ENCODE measurements at places on chromosomes 4 and X.

- no peak for DNase-seq
Observed at GRCh38 chrX:6989858-6990257, 157.7 kb upstream of the STS start.

DNA sequence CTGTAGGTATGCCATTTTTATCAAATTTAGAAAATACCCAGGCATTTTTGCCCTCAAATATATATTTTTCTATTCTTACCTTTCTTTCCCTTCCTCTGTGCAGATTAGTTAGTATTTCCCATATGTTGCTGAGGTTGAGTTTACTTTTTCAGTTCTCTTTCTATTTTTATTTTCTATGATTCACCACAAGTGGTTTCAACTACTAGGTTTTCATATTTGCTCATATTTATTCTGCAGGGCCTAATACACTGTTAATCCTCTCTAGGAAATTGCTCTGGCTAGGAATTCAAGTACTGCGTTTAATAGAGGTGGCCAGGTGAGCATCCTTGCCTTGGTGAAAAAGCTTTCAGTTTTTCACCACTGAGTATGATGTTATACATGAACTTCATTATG, 1535.3 kb upstream of the PCDH10 start:
- no peak for DNase-seq

GRCh38 chr4:128241019-128241418, 46.6 kb downstream of the PGRMC2 start:
- no peak for DNase-seq

DNA sequence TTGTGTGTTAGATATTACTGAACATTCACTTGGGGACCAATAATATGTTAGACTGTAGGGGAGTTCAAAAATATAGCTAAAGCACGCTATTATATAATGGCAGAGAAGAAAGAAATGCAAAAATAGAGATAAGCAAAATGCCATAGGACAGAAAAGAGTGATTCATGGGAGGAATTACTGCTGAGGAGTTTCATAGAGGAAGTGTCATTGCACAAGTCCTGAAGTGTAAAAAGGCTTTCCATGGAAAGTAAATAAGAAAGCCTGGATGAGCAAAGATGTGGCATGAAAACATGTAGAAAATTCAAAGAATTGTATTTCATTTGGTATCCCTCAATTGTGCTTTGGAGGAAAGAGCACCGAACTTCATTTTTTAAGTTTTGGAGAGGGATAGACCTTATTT, 14.5 kb downstream of the HMGB2 start:
- DNase-seq, result no peak

GRCh38 chr4:25057299-25057698, 26.6 kb upstream of the LGI2 start:
- DNase-seq, result no peak

GRCh38 chr4:140363558-140363957, 9.9 kb upstream of the SCOC start:
- no peak for DNase-seq

DNA sequence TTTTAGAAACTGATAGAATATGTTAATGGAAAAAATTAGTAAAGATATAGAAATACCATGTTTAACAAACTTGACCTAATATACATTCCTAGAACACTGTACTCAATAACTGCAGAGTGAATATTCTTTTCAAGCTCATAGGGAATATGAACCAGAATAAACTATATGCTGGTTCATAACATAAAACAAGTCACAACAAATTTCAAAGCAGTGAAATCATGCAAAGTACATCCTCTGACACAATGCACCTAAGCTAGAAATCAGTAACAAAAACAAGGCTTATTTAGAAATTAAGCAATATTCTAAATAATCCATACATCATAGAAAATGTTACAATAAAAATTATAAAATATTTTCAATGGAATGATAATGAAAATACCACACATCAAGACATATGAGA, 9.2 kb upstream of the SEPSECS start:
- no peak for DNase-seq

DNA sequence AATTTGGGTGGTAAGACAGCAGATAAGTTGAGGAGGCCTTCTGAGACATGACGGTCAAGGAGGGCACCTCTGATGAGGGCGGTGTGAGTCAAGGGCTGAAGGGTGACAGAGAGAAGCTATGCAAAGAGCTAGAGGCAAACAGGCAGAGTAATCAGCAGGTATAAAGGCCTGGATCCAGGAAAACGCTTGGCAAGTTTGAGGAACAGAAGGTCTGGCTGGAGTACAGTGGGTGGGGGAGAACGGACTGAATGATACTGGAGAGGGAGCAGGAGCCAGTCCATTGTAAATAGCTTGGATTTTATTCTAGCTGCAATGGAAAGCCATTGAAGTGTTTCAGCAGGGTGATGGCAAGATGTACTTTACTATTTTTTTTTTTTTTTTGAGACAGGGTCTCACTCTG, 39.3 kb downstream of the RAB33B start:
- no peak for DNase-seq

DNA sequence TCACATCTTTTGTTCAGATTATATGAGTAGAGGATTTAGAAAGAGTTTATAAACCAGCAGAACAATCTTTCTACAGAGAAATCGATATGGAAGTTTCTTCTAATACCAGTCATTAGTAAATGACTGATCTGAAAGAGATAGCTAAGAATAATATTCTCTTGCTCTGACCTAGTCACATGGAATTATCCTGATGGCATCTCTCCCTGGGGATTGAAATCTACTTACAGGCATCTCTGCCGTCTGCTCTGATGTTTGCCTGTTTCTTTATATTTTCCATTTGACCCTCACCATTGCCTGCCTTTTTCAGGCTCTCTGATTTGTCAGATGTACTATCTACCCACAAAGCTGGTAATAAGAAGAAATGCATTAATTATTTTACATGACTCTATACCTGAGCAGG, 1157.3 kb downstream of the PCDH7 start:
- no peak for DNase-seq

GRCh38 chr4:103021120-103021519, 1.6 kb upstream of the SLC9B1 start:
- no peak for DNase-seq

GRCh38 chr4:66647476-66647875, 897.8 kb downstream of the CENPC start:
- DNase-seq, result no peak

DNA sequence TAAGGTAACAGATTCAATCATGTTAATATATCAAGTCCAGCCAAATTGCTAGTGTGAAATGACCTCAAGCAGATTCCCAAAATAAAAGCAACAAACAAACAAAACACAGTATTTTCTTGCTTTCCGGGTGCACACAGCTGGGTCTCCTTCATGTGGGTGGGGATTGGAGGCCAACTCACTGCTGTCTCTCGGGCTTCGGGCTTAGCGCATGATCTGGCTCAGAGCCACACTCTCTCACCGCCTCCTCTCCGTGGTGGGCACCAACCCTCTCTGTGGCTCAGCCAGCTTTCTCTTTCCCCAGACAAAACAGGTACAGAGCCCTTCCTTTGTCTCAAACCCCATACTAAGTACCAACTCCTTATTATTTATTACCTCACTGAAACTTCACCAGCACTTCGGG, 2.9 kb upstream of the REELD1 start:
- DNase-seq, result no peak

DNA sequence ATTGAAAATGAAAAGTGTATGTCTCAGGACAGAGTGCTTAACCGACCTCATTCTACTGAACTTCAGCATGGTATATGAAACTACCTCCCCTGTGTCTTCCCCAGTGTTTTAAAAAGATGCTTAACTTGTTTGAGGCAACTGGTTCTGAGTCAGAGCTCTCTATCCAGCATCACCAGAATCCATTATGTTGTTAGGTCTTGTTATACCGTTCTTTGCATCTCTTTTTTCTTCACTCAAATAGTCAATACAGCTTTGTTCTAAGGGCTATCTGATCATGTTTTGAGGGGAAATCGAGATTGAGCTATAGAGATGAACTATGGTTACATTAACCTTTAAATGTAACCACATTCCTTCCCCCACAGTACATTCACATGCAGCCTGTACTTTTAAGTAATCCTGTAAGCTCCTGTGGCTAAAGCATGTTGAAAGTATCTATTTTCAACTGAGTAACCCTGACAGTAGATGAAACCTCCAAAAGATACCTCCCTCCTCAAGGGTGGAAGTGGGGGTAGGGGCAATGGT, 514.4 kb downstream of the RPA4 start:
- DNase-seq, result no peak

DNA sequence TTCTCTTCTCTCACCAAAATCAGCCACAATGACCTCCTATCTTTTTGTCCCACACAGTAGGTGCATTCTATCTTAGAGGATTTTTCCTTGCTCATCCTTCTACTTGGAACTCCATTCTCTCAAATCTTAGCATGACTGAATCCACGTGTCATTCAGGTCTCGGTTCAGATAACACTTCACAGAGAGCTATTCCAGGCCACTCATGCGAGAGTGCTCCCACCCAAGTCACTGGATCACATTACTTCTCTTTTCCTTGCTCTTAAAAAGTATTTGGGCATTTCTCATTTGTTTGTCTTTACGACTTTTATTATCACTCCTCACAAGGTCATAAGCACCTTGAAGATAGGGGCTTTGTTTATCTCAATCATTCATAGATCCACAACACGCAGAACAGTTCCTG, 647.5 kb upstream of the TENM3 start:
- DNase-seq, result no peak

GRCh38 chr4:111717921-111718320, 427.3 kb upstream of the FAM241A start:
- DNase-seq, result no peak

DNA sequence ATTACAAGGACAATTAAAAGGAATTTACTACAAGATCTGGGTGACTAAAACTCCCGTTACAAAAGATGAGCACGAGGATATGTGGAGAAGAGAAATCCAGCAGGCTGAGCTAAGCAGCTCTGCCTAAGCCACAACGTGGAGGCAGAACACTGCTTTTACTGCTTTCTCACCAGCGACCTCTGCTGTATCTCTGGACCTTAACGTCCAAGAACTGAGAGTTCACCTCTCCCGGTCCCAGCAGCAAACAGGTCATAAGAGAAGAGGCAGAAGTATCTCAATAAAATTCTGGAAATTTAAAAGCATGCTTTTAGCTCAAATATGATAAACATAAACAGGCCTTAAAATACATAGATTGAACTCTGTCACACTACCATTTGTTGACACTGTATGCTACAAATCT, 81.0 kb downstream of the ADGRA3 start:
- peak; percentile 32 for DNase-seq

DNA sequence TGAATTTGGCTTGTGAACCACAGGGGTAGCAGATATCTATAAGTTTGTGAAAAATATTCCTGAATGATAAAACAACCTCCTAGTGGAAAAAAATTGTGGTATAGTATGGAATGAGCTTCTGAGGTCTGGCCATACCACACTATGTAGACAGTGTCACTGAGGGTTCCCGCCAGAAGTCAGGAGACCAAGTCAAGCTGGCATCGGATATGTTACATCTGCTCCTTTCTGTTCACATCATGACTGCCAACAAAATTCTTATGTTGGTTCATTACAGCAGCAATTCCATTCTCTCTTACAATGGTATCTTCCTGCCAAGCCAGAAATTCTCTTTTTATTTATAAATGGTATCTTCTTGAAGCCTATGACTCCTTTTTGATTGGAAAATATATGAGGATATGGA, 273.0 kb downstream of the PPP3CA start:
- DNase-seq, result no peak

DNA sequence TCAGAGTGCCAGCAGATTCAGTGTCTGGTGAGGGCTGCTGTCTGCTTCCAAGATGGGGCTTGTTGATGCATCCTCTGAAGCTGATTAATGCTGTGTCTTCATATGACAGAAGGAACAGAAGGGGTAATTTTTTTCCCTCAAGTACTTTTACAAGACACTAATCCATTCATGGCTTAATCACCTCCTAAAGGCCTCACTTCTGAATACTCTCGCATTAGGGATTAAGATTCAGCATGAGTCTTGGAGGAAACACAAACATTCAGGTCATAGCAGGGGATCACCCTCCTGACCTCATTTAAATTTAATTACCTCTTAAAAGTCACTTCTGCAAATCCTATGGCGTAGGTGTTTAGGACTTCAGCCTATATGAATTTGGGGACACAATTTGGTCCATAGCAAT, 1145.5 kb upstream of the PCDH10 start:
- DNase-seq, result peak; percentile 6

DNA sequence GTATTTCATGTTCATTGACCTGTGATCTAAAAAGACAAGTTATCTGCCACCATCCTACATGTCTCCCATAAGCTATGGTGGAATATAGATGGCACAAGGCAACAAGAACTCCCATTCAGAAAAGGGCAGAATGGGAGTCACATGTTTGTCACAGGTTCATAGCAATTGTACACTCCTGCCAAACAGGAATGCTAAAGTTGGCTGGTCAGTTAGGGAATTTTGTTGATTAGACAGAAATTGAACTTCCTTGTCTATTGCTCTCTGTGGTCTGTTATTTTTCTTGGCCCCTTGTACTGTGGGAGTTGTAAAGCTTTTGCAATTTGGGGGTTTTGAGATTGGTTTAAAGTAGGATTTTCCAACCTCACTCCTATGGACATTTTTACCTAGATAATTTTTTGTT, 101.7 kb upstream of the SOD3 start:
- no peak for DNase-seq

DNA sequence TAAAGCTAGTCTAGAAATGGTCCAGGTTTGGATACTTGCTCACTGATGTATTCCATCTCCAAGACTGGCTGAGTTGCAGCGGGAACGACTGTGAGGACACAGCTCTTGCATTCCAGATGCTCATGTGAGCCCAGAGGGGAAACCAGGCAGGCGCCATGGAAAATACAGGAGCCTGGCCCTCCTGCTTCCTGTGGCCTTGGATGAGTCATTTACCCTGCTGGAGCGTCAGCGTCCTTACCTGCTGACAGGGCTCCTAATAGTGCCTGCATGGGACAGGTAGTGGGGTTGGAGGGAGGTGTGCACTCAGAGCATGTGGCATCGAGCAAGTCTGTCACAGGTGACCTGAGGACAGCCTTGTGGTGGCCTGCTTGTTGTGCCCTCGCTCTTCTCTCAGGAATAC, 69.4 kb downstream of the NSG1 start:
- DNase-seq, result no peak

DNA sequence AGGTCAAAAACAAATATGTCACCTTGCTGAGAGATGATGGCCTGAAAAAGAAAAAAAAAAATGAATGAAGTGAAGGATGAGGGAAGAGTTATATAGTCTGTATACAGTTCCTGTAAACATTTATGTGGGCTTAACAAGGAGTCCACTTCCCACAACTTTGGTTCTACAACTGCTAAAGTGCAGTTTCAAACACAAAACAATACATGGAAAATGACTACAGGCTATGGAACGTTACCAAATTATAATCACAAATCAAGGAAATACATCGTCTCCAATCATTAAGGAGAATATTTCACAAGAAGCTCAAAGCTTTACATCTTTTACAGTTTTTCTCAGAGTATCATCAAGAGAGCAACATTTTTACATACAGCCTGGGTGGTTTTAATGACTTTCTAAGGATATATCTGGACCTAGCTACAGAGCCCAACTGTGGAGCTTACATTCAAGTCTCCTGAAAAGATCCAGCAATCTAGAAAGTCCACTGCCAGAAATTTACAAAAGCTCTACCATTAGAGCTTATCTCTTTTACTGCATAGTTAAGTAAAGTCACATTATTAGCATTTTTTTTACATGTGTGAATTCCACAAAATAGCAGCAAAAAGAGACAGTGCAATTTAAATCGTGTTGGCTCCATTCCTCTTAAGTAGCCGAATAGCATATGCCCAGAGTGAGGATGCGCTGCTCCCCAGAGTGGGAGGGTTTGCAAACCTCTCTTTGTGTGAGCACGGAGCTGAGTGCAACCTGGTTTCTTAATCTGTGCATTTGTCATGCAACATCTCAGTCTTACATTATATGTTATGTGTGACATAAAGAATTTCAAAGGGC, 128.3 kb downstream of the MANBA start:
- DNase-seq, result no peak

GRCh38 chr4:71356924-71357663, 18.3 kb downstream of the SLC4A4 start:
- DNase-seq, result no peak

GRCh38 chr4:26248647-26249046, 72.2 kb upstream of the RBPJ start:
- no peak for DNase-seq

All from HEK293T (cell line).